ENCODE measurements at places on chromosomes 12 and 14.

GRCh38 chr12:68317047-68317667, 15.0 kb downstream of the MDM1 start:
- peak; percentile 78 for DNase-seq

DNA sequence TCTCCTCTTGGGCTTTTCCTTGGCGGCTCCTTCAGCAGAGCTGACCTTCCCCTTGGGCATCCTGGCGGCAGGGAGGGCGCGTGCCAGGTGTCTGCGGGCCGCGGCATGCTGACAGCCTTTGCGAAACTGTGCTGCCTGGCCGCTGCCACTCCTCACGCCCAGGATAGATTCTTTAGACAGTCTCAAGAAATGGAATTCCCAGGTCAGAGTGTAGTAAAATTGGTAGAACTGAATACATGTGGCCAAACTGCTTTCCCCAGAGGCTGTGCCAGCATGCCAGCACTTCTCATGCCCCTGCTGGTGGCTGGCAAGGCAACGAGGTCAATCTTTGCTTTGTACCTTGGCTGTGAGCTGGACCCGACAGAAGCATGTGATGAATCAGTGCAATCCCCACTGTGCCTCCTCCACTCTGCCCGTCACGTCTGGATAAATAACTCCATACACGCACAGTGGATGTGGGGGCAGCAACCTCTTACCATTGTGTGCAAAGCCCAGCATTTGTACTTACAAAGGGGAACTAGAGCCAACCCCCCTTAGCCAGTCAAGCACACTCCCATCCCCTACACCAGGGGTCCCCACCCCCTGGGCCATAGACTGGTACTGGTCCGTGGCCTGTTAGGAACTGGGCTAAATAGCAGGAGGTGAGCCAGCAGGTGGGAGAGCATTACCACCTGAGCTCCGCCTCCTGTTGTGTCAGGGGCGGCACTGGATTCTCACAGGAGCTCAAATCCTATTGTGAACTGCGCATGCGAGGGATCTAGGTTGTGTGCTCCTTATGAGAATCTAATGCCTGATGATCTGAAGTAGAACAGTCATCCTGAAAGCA, 90.9 kb downstream of the ACTN1 start:
- DNase-seq = no peak

DNA sequence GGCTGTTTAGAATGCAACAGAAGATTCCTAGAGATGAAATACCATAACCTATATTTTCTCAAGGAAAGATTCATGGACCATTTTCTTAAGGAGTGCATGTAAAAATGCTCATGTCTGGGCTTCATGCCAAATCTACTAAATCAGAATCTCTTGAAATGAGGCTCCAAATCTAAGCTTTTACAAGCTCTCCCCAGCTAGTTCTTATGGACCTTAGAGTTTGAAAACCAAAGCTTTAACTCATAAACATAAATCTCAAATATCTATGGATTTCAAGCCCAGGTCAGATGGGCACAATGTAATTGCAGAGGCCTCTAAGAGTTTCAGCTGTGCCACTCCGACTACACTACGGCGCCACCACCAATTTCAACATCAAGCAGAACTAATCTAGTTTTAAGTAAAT, 117.3 kb upstream of the CAND1 start:
- DNase-seq = no peak

GRCh38 chr14:96978525-96979272, 181.5 kb downstream of the VRK1 start:
- DNase-seq = no peak

DNA sequence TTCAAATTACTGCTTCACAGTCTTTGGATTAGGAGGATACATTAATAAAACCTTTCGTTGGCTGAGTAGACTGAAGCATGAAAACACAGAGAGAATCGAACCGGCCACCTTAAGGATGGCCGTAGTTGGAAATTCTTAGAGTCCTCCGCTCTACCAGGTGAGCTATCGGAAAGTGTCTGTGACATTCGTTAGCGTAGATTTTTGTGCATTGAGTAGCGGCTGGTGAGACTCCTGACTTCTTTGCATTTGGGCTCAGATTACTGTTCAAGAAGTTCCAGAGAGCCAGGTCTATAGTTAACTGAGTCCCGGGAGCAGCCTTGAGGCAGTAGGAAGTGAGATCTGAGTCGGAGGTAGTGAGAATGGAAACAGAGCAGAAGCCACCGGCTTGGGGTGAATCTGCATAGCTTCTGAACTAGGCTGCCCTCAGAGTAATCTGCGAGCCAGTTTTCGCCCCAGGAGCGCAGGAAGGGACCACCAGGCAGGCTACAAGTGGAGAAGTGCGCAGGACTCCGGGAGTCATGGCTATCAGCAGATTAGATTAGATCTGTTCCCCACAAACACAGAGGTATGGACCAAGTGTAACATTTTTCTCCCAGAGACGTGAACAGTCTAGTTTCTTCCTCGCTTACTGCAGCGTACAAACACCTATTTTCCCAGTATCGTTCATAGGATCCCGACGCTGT, 11.0 kb downstream of the OR6S1 start:
- DNase-seq = no peak

DNA sequence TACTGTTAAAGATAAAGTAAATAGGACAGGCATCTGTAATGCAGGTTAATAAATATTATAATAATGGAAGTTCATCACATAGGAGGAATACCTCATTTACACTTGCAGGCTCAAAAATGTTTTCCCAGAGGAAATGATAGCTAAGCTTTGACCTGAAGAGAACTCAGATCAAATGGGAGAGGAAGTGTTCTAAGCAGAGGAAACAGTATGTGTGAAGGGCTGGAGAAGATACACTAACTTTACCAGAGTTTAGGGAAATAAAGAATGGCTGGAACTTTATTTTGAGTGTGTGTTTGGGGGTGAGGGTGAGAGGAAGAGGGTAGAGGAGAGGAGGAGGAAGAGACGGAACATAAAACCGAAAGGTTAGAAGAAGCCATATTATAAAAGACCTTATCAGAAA, 34.0 kb upstream of the AP4S1 start:
- peak; percentile 14 for DNase-seq

Data from inflammatory macrophage treated with lipopolysaccharide for 1 hour (primary cell).